GM19239 (cell line): ENCODE measurements at places on chromosomes 2 and 18.

- DNase-seq = no peak
Measured at GRCh38 chr2:117703858-117704257, 110.6 kb upstream of the DDX18 start.

DNA sequence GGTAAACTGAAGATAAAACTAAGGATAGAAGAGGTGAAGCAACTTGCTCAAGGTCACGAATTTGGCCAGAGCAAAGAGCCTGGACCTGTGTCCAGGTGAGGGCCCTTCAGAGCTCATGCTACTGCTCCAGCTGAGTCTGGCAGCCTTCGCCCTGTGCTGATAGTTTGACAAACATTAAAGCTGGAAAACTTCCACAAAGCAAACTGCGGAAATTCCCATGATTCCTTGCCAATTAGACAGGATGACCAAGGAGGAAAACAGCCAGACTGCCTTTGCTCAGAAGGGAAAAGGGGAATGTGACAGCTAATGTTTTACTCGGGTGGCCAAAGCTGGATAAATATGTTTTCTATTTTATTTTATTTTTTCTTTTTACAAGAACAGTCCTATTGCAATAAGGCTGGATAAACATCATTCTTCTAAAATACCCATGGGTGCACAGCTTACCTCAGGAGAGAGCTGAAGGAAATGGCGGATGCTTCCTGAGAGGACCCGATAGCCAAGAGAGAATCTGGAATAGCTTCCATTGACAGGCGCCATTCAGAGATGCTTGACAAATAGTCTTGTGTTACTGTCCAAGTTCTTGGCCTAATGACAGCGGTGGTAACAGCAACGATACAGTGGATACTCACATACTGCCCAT is 5.3 kb upstream of the CTAGE1 start:
- no peak for DNase-seq

DNA sequence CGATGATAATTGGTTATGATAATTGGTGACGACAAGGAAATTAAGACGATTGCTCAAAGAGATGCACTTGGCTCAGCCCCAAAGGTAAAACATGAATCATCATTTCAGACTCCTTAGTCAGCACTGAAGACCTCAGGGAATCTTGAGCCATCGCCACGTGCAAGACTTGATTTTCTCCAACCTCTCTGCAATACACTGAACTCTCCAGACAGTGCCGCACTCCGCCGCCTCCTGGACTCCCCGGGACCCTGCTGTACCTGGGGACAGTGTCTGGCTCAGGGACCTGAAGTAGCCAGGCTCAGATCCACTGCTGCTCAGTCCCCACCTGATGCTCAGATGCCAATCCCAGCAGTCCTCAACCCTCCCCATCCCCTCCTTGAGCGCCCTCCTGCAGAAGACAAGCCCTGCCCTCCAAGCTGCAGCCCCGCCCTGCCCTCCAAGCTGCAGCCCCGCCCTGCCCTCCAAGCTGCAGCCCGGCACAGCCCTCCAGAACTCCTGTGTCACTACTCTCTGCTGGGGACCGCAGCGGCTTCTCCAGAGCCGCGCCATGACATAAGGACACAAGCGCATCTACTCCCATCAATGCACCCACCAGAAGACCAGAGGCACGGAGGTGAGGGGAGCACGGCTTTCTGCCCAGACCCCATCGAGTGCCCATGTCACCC is 1.1 kb downstream of the TMEM18 start:
- no peak for DNase-seq

GRCh38 chr2:15653806-15654726 is 62.4 kb downstream of the DDX1 start:
- no peak for DNase-seq

DNA sequence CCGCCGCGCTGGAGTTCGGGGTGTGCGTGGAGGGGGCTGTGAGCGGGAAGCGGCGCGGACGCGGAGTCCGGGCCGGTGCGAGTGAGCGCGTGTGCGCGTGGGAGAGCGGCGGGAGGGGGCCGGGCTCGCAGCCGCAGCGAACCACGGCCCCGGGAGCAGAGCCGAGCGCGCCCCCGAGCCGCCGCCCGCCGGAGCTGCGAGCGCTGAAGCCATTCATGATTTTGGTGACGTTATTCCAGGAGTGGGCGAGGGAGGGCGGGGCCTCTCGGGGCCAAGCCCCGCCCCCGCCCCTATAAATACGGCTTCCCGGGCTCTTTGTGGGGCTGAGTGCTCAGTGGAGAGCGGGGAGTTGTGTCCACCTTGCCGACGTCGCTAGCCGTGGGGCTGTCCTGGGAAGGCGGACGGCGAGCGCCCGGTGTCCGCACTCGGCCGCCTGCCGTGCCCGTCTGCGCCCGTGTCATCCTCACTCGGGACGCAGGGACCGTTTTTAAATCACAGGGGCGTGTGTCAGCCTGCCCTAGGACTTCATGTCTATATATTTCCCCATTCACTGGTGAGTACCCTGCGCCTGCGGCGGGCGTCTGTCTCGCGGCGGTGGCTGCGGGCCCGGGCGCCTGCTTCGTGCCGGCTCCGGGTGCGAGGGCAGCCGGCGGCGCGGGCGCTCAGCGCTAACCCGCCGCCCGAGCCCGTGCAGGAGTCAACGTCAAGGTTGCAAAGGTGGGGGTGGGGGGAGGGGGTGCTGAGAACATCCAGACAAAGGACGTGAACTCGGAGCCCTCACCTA is at the start of gene LBH:
Gene LBH, plus strand, starts transcription at position 323 of the 784 bp plus-strand sequence. Its CDS starts 205 bp downstream, at position 528.
- peak; percentile 69 for DNase-seq

GRCh38 chr2:99880148-99880963 is 262.0 kb downstream of the AFF3 start:
- DNase-seq = no peak

DNA sequence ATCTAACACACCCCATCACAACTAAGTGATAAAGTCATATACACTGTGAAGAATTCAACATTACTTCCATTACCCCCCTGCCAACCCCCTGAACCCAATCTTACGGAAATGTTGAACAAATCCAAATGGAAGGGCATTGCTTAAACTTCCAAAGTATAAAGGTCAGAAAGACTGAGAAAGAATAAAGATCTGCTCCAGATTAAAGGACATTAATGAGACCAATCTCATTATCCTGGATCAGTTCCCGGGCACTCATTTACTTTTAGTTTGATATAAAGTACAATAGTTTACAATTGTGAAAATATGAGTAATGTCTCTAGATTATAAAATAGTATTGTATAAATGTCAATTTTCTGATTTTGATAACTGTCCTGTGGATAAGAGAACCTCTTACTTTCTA is 229.4 kb downstream of the PID1 start:
- DNase-seq = no peak

DNA sequence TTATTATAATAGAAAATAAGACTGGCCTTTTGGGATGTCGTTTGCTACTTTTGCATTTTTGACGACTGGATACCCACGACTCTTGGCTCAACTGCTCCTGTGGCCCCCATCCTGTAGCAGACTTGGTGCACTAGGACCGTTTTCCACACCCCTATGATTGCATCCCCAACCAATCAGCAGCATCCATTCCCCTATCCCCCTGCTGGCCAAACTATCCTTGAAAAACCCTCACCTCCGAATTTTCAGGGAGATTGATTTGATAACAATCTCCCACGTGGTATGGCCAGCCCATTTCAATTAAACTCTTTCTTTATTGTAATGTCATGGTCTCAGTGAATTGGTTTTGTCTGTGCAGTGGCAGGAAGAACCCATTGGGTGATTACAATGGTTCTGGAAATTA is 37.9 kb upstream of the TTR start:
- no peak for DNase-seq

DNA sequence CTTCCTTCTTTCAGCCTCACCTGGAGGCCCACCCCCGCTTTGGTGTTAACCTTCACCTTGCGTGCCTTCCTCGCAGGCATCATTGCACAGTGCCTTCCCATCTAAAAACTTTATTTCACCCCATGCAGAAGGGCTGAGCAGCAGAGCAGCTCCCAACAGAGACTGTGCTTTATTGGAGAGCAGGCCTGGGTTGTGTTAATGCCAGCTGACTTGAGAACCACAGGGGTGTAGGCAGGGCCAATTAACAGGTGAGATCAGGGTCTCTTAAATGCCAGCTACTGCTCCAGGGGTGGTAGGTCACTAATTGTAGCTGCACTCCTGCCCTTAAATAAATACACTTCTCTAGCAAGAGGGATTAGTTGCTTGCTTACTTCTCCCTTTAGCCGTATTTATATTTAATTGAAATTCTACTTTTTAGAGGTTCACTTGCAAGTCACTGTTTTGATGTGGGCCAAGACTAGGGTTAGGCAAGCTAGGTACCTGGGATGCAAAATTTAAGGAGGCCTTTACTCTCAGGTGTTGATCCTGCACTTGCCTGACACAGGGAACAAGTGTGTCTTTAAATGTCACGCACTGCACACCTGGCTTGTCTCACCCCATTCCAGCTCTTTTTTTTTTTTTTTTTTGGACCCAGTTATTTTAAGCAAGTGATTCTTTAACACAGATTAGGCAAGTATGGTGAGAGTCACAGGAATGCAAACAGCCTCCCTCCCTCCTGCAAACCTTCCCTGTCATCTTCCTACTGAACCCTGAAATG is 54.5 kb downstream of the LYPD1 start:
- DNase-seq = no peak

DNA sequence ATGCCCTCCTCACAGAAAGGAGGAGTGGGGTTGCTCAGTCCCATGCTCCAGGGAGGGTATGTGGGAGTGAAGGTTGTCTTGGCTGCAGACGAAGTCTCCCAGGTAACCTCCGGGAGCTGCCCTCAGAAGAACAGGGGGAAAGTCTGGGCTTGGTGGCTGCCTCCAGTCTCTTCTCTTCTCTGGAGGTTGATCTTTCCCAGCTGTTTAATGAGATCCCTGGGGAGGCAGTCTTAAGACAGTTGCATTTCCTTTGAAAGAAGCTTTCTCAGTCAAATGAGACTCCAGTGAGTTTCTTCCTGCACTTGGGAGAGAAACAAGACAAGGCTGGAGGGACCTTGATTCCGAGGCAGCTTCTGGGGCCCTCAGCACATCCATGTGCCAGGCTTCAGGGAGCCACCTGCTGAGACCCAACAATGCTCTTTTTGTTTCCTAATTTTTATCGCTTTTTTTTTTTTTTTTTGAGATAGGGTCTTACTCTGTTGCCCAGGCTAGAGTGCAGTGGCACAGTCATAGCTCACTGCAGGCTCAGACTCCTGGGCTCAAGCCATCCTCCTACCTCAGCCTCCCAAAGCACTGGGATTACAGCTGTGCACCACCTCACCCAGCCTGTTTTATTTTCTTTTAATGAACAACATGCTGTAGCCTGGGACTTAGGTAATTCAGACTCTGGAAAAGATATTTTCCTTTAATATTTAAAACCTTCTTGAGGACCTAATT is 71.7 kb upstream of the TPO start:
- no peak for DNase-seq

DNA sequence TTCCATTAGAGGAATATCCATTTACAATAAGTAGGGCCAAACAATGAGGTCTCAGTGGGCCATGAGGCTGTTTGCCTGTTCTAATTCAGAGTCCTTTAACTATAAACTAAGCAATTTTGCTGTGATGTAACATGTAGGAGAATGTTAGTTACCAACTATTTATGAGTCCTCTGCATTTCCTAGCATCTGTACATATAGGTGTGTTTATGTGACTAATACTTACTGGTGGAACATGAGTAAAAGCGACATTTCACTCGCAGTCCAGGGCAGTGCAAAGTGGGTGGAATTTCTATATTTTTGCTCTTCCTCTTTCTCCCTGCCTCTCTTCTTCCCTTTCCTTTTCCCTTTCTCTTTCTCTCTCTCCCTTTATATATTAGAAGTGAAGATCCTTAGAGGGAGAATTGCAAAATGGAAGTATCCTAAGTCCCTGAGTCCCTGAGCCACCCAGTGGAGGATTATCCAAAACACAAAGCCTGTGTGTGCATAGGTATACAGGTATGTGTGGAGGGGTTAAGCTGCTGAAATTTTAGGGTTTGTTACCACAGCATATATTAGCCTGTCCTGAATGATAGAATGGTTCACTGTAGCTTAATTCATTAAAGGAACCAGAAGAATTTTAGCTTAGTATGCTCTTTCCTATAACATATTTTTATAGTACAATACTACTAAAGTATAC is 487.0 kb upstream of the FANCL start:
- no peak for DNase-seq

GRCh38 chr2:112718863-112719370 is 1.9 kb upstream of the NT5DC4 start:
- no peak for DNase-seq

DNA sequence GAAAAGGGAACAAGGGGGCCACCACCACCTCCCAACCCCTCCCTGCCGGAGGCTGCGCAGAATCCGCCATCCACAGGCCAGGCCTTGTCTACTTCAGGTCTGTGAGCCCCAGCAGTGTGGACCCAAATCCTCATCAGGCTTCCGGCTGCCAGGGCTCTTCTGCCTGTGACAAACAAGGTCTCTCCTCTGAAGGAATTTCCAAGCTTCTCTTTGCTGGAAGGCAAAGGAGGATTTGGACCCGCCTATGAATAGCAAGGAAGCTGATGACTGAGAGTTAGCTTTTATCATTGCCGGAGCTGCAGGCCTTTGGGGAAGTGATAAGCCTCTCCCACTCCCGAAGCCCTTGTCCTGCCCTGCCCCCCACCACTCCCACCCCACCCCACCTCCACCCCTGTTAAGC is 93.7 kb upstream of the SH3BP4 start:
- DNase-seq = no peak
